Activated T-helper 9 cell treated with anti-CD3 and anti-CD28 coated beads, Interleukin-2, amount 50 U/mL, for 16 hours (primary cell): ENCODE measurements at places on chromosomes 6 and 20.
A peak's percentile ranks its signal among the peaks of the same experiment; 100 is the strongest.

DNA sequence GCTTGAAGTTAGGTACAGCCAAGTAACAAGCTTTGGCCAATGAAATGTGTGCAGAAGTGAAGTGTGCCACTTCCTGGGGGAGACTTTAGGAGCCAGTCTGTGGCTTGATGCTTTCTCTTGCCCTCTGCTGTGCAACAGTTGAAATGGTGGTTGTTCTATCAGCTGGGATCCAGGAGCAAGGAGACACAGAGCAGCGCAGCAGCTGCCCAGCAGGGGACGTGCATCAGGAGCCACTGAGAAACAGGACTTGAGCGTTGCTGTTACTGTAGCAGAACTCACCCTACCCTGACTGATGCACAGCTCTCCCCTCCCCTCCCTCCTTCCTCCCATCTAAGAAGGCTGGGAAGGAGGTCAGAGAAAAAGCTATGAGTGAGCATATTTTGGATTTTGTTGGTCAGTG lies 18.9 kb upstream of the CCN5 start:
- DNase-seq, result no peak

- DNase-seq, result peak; percentile 8
Measured at GRCh38 chr6:42978487-42978838, 518 bp downstream of the PEX6 start.

DNA sequence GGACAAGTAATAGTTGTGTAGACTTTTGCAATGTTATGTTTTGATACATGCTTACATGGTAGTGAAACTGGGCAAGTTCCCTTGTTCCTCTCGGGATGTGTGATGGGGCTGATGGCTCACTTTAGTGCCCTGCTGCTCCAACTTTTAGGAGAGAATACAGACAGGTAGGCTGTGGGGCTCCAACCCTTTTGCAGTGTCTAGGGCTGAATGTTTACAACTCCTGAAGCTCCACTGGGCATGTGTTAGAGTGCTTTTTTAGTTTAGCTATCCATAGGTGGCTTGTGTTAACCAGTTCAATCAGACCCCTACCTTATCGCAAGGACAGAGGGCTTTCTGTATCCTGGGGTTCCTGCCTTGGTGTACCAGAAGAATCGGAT lies 33.8 kb downstream of the SERPINB6 start:
- DNase-seq, result no peak

- DNase-seq, result no peak
Measured at GRCh38 chr6:127199470-127199869, 67.2 kb upstream of the RNF146 start.

GRCh38 chr20:2465100-2465499 lies 5.5 kb downstream of the SNRPB start:
- DNase-seq, result no peak

DNA sequence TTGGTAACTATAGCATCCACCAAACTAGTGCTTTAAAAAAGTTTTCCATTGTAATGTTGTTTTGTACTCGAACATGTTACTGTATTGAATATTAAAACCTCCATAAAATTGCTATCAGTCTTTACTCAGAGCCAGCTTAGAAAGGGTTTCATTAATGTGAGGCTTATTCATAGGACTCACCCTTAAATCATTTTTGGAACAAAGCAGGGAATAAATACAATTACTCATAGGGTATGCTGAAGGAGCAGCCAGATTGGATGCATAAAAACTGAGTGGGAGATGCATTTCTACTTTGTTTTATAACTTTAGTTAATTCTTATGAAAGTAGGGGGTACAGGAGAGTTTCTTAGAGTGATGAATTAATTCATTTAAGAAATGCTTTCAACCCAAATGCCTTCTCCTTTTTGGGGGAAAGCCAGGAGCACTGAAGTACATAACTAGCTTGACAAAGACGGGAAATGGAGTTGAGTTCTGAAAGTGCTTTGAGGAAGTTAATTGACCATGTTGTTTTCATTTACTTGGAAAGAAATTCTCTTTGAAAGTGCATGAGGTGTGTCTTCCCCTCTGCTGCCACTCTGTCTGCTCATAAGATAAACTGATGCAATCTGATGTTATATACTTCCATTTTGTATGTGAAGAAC lies 90.3 kb downstream of the RNF144B start:
- no peak for DNase-seq

- DNase-seq, result no peak
Measured at GRCh38 chr6:169189686-169190085, 64.0 kb downstream of the THBS2 start.

DNA sequence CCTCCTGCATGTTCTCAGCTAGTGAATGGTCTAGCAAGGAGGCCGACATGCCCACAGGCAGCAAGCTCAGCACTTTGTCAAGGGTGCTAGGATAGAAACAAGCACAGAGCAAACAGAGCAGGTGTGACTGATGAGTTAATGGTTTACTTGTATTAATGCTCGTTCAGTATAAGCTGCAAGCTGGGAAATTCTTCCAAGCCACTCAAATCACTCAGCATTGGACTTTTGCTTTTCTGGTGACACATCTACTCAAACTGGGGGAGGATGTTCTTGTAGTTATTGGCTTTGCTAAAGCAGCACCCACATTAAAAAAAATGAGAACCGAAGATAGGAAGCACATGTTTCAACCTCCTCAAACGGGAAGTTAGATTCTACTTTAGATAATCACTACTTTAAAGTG lies 43.1 kb upstream of the NEDD9 start:
- DNase-seq, result no peak

GRCh38 chr20:58268421-58268821 lies 40.0 kb upstream of the ANKRD60 start:
- DNase-seq, result no peak

GRCh38 chr6:138036111-138036510 lies 71.1 kb downstream of the PERP start:
- no peak for DNase-seq

DNA sequence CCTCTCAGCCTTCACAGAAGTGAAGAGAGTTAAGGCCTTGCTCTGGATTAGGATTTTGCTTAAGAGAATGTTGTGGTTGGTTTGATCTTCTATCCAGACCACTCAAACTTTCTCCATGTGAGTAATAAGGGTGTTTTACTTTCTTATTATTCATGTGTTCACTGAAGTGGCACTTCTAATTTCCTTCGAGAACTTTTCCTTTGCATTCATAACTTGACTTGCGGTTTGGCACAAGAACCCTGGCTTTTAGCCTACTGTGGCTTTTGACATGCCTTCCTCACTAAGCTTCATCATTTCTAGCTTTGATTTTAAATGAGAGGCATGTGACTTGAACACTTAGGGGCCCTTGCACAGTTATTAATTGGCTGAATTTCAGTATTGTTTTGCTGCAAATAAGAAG lies 166.1 kb upstream of the OPRM1 start:
- no peak for DNase-seq

GRCh38 chr6:1266686-1267056 lies 45.2 kb upstream of the FOXQ1 start:
- no peak for DNase-seq

GRCh38 chr6:118306392-118307238 lies 241.5 kb upstream of the PLN start:
- no peak for DNase-seq

DNA sequence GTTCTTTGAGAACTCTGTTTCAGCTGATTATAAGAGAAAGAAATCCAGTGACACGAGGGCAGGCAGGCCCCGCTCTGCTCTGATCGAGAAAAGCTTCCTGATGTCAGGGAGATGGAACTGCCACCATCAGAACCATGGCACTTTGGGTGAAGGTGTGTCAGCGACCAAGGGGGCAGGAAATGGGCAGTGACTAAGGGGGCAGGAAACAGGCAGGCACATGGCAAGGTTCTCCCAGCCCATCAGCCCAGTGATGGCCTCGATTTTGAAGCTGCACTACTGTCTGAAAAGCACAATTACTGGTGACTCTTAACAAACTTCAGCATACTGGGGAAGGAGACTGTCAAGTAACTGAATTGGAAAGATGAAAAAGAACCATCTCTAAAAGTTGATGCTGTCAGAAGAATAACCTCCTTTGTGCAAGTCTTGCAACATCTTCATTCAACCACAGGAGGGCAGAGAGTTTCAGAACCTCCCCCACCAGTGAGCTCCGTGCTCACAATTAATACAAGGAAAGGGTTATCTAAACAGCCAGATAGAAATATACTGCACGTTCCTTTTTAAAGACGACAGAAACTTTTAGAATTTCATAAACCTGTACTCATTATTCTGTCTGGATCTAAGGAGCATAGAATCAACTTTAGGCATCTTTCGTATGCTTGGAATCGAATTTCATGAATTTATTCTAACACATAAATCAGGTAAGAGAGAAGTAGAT lies 39.1 kb downstream of the TMX4 start:
- DNase-seq, result no peak

DNA sequence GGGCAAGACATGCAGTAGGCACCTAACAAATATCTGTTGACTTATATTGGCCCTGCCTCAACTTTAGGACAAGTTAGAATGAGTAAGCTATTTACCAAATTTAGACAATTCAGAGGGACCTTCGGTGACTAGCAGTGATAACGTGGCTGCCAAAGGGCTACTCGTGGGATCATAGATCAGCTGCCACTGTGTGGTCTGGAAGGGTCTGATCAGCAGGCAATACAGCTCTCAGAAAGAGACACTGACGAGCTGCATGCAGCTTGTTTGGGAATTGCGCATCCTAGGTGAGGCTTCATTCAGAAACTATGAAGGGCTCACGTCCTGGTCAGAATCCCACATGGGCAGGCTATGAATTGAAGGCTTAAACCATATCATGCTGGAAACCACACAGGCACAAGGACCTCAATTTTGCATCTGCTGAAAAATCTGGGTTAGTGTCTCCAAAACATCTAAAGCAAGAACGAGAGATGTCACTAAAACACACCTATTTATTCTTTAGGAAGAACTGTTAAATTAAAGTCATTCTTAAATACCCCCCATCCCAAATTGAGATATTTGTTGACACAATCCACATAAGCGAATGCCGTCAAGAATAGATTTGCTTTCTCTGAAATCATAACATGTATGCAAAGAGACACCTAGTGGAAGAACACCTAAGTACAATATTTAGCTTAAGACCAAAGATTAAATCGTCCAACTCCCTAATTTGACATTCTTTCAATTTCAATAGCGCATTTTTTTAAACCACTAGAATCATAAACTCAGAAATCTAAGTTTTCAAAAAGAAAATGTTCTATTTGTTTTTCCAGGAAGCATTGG lies 79.6 kb downstream of the IPCEF1 start:
- no peak for DNase-seq

DNA sequence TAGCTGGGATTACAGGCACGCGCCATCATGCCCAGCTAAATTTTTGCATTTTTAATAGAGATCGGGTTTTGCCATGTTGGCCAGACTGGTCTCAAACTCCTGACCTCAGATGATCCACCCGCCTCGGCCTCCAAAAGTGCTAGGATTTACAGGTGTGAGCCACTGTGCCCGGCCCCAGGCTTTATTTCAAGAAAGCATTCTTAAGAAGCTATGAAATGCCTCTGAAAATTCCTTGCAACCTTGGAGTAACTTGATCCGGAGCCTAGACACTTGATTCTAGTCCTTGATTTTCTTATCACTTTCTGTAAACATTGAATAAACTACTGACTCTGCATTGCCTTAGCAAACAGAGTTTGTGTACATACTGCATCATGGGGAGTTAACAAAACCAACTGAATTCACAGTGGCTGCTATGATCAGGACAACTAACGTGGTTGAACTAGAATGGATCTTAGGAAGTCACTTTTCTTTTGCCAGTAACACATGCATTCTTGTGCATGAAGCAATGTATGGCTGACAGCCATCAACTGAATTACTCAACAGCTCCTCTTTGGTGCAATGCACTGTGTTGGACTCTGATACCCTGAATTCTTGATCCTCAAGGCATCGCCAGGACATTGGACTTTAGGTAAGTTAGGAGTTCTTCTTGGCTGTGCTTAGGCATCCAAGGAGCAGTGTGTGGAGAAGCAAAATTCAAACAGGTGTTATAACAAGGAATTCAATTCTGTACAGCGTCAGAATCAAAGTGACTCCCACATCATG lies 102.8 kb upstream of the TMEM170B start:
- DNase-seq, result no peak

GRCh38 chr6:170542031-170542719 lies 10.9 kb downstream of the PSMB1 start:
- no peak for DNase-seq

DNA sequence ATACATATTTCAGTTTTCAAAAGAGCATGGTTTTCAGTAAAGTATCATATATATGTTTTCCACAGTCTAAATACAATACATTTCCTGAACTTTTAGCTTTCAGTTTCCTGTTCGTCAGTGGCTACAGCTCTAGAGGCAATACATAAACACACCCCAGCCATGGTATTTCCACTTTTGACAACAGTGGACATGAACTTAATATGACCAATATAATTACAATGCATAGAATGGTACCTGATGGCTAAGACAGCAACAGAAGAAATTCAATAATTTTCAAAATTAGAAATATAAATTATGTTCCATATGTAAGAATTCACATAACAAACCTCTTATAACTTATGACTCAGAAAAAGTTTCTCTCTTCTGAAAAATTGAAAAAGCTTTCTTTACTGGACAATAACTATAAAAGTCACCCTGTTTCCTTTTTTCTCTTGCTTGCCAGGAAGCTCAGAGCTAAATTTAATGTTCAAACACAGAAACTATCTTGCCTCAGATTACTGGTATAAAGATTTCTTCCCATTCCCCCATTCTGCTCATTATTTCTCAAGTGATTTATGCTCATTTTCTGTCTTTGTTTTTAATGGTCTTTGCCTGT lies 19.2 kb downstream of the FKBP5 start:
- no peak for DNase-seq

GRCh38 chr6:7805850-7806214 lies 79.9 kb downstream of the BMP6 start:
- no peak for DNase-seq

- DNase-seq, result no peak
Measured at GRCh38 chr6:6951355-6951754, 156.4 kb upstream of the RREB1 start.

GRCh38 chr6:11043378-11043960 lies 636 bp downstream of the ELOVL2 start:
- no peak for DNase-seq

DNA sequence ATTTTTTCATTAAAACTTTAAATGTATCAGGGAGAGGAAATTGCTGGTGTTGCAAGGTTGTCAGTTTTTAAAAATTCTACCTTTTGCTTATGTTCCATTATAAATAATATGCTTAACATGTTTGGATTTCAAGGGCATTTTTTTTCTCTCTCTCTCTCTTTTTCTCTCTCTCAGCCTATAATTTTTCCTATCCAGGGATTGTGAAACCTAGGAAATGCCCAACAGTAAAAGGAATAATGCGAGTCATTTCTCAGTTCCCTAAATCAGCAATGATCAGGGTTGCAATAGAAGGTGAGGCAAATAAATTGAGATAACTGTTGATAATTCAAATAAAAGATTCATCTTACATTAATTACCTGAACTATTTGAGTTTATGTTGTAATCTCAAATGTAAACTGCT lies 53.2 kb upstream of the IFNGR1 start:
- DNase-seq, result no peak

- no peak for DNase-seq
Measured at GRCh38 chr6:17519120-17519519, 81.0 kb upstream of the FAM8A1 start.

- DNase-seq, result no peak
Measured at GRCh38 chr20:17107127-17107526, 119.7 kb upstream of the PCSK2 start.

GRCh38 chr6:28399350-28400121 lies at the start of gene ZSCAN12:
TSS of gene ZSCAN12 (minus strand) at chr6:28399747. CDS start at chr6:28398405, 1,342 bp downstream.
- peak; percentile 74 for DNase-seq
